ENCODE measurements at places on chromosomes 16 and 17. TPM values are rescaled to one million over a fixed set of nuclear protein-coding genes. Genes with fewer than 3 reads are reported as not detected.

GRCh38 chr17:78137392-78138203 is 7.0 kb downstream of the TMC8 start:
- no peak for DNase-seq

GRCh38 chr16:373848-374615 is 3.7 kb upstream of the MRPL28 start:
- DNase-seq, result no peak

DNA sequence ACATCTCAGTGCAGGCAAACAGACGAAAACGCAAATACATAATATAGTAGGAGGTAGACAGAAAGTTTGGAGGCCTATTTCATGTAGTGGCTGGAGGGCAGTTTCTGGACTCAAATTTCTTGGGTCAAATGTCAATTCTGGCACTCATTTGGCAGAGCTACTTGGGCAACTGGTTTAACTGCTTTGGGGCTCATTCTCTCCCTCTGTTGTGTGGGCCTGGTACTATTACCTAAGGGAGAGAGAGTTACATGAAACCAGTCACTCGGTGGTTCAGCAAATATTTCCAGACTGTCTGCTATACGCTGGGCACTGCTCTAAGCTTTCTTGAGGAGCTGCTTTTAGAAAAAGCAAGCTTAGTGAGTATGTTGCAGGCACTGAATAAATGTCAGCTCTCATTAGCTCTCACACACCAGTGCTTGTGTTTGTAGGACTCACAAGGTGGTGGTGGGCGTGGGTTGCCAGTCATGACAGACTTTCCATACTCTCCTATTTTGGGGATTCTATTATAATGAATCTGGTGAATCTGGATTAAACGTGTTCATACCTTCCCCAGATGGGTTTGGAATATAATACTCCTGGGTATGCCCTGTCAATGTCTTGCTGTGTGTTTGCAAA is 1.8 kb upstream of the SHISA9 start:
- no peak for DNase-seq

DNA sequence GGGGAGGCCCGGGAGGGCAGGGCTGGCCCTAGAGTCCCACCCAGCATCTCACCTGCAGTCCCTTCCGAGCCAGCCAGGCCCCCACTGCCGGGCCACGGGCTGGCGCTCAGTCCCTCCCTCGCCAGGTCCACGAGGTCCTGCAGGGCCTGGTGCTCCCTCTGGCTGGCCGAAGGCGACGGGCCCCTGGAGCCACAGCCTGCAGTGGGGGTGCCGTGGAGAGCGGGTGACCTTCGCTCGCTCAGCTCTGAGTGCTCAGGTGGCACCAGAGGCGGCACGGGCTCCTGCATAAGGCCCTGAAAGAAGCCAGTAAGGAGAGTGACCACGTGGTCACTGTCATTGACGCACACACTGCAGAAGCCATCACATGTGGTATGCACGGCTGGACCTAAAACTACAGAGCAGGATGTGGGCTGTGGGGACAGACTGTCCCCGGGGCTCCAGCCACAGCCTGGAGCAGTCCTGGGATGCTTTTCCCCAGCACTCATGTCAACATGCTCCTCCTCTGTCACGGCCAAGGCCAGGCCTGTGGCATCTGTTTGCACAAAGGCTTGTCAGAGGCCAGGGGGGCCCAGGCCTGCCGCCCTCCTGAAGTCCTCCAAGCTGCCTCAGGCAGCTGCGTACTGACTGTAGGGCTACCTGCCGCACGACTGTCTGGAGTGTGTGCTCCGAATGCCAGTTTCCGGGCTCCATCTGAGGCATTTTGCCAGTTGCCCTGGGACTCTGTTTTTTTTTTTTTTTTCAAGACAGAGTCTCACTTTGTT is 15.1 kb downstream of the SLX4 start:
- DNase-seq, result no peak

- DNase-seq, result no peak
Observed at GRCh38 chr17:31414550-31414918, 23.1 kb downstream of the RAB11FIP4 start.

DNA sequence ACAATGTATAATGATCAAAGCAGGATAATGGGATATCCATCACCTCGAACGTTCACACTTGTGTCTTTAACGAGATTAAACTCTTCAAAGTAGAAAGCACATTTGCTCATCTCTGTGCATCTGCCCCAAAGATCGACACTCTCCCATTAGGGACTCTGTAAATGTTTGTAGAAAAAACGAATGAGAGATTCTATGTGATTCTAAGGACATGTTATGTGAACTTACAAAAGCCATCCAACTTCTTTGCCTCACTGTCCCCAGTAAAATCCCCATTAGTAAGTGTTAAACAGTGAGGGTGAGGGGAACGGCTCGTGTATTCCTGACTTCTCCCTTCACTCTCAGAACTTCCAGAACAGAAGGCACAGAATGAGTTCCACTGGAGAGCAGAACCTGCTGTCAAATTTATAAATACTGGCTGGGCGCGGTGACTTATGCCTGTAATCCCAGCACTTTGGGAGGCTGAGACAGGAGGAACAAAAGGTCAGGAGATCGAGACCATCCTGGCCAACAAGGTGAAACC is 134.1 kb downstream of the WSCD1 start:
- no peak for DNase-seq

GRCh38 chr16:57112403-57113041 is 20.1 kb downstream of the CPNE2 start:
- DNase-seq, result no peak

DNA sequence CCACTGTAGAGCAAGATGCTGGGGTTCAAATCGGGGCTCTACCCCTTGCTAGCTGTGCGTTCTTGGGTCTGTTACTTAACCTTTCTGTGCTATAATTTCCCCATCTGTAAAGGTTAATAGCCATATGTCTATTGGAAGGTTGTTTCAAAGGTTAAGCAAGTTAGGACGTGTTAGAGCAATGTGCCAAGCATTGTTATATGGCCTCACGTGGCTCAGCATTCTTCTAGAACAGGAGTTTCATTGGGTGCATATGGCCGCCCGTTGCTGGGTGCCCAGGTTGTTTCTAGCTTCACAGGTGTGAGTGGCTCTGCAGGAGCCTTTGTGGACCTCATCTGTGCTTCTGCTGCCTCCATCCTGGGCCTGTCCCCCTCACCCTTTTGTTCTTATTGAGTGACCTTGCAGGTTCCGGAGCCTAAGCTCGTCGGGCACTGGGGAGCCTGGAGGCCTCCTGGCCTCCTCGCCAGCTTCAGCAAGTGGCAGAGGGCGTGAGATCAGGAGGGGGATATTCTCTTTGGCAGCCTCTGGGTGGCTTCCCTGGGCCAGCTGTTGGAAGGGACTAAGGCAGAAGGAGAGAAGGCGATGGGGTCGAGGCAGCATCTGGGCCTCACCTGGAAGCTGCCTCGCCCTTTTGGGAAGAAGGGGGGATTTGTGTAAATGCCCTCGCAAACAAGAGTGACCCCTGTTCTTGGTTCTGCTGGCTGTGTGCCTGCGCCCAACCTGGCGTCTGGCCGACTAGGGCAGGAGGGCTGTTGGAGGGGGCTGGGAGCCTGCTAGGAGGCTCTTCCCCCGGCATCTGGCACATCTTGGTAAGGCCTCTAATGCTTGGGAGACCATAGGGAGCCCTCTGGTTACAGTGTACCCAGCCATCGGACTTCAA is 80.2 kb upstream of the CIBAR2 start:
- no peak for DNase-seq

GRCh38 chr17:1733759-1734158 is 8.9 kb upstream of the SERPINF2 start:
- DNase-seq, result no peak

GRCh38 chr17:72307836-72308235 is 187.0 kb downstream of the SOX9 start:
- DNase-seq, result no peak

DNA sequence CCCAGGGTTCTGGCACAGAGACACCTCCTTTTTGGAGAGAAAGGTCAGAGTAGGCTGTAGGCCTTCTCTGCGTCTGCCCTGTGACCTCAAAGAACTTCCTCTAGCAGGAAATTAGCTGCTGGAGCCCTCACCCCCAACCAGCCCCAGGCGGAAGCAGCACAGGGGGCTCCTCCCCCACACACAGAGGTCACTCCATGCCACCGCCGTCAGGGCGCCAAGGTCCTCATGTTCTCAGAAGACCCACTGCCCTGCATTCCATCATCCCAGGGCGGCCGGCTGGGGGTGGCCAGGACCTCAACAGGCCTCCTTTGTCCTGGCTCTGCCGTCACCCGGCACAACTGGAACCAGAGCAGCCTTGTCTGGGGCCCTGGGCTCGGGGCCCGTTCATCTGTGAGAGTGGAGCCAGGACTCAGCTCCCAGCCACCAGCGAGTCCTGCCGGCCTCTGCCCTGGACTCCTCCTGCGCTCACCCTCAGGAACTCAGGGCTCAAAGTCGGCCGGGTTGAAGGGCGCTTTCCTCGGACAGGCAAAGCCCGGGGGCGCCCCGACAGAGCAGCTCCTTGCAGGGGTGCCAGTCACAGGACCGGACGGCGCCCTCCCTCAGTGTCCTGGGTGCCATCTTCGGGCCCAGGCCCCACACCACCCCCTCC is 1.2 kb downstream of the TMC6 start:
- DNase-seq, result peak; percentile 52

DNA sequence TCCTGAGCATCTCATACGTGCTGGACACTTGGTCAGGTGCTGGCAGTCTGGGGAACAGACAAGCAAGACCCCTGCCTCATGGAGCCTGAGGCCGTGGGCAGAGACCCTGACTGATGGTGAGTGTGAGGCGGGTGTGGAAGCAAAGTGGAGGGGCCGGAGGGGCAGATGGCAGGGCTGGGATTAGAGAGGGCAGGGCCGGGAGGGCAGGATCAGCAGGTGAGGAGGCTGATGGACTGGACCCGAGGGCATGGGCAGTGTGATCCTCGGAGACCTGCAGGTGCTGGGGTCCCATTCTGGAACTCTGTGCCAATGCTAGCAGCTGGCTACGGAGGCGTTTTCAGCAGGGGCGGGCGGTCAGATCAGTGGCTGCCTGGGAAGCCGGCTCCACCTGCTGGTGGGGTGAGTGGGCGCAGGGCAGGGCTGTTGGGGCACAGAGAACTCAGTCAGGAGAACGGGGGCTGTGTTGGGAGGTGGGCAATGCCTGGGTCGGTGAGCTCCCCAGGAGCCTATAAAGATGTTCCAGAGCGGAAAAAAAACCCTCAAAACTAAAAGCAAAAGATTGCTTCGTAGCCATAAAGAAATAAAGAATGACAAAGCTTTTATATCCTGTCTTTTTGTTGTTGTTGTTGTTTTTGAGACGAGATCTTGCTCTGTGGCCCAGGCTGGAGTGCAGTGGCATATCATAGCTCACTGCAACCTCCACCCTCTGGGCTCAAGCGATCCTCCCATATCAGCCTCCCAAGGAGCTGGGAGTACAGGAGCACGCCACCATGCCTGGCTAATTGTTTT is 8.9 kb upstream of the C16orf74 start:
- DNase-seq, result peak; percentile 53

GRCh38 chr17:47622180-47622549 is 27.6 kb upstream of the KPNB1 start:
- no peak for DNase-seq

DNA sequence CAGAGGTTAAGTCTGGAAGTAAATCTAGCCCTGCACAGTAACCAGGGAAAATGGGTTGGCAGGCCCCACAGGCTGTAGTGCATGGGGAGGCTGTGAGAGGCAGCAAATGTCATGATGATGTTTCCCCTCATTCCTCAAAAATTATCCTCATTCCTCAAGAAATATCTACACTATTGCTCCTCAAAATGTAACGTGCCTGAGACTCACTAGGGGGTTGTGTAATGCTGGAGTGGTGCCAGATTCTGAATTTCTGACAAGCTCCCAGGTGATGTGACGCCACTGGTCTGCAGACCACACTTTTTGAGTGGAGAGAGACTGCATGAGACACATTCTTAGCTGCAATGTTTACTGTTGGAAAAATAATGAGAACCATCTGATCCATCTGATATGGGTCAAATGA is 1.2 kb upstream of the MPP3 start:
- no peak for DNase-seq

GRCh38 chr16:73051961-73052360 is 4.0 kb upstream of the ZFHX3 start:
- DNase-seq, result no peak

GRCh38 chr17:75295201-75296158 is 6.2 kb upstream of the SLC25A19 start:
- DNase-seq, result peak; percentile 46

DNA sequence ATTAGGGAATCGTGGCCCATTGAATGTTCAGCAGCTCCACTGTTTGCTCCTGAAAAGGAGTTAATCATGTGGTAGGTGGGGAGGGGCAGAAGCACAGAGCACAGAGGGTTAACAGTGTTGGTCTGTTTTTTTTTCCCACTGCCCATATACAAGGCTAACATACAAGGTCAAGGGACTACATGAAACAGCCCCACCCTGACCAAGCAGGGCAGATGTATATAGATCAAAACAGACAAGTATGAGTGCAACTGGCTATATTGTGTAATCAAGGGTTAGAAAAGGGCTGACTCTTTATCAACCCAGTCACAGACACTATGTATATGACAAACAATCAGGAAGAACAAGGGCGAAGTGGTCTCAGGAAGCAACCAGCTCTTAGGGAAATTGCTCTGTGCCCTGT is 186.6 kb upstream of the CDH11 start:
- DNase-seq, result no peak

GRCh38 chr17:32007463-32008298 is 498 bp downstream of the LRRC37B start:
- DNase-seq, result no peak

DNA sequence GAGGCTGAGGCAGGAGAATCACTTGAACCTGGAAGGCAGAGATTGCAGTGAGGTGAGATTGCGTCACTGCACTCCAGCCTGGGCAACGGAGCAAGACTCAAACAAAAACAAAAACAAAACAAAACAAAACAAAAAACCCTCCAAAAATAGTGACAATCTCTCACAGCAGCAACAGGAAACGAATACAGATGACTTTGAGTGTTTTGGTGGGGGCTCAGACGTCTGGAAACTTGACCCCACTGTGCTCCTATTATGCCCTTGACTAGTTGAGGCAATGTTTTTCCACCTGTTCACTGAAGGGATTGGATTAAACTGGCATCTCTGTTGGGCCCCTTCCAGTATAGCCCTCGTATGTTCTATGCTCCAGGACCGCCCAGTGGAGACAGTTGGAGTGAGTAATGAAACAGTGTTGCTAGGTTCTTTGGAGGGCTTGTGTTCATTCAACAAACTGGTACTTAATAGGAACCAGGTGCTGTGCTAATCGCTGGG is 167.0 kb downstream of the UTP18 start:
- DNase-seq, result no peak

- DNase-seq, result no peak
Observed at GRCh38 chr17:28878981-28879380, 18.6 kb downstream of the FLOT2 start.

Gene MLYCD
- 10.8 TPM for total RNA-seq

Gene MYH2
- not detected for total RNA-seq

Gene CCL7
- not detected for total RNA-seq
